KG1 (cell line): ENCODE measurements at places on chromosomes 16 and 17.

DNA sequence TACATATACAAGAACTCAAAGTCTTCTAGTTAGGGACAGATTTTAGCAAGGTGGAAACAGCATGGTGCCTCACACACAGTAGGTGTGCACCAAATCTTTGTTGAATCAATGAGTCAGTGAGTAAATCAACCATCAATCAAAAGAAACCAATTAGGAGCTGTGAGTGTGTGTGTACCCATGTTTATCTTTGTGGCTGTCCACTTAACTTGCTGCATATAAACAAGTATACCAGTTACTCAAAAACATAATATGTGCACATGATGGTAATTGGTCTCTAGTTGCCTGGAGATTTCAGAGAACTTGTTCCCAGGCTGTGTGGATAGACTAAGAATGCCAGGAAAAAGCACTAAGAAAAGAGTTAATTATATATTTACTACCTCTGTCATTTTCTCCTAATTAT lies 272.2 kb upstream of the CCL2 start:
- DNase-seq: no peak

DNA sequence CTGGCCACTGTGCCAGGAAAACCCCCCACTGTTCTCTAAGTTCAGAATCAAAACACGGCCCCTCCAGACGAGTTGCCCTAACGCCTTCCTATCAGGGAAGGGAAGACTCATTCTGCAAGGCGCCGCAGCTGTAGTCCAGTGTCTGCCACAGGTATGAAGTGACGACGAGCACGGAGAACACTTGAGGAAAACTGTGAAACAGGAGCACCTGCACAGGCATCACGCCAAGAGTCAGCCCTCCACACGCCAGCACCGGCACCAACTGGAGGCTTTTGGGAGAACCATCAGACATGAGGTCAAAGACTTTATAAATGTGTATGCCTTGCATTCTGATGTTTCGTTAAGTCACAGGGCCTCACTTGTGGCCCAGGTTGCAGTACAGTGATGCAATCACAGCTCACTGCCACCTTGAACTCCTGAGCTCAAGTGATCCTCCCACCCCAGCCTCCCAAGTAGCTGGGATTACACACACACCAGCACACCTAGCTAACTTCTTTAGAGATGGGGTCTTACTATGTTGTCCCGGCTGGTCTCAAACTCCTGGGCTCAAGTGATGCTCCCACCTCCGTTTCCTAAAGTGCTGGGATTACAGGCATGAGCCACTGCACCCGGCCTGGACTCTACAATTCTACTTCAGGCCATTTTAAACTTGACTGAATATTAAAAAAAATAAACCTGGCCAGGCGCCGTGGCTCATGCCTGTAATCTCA lies 22.9 kb downstream of the KLHDC4 start:
- DNase-seq: no peak

DNA sequence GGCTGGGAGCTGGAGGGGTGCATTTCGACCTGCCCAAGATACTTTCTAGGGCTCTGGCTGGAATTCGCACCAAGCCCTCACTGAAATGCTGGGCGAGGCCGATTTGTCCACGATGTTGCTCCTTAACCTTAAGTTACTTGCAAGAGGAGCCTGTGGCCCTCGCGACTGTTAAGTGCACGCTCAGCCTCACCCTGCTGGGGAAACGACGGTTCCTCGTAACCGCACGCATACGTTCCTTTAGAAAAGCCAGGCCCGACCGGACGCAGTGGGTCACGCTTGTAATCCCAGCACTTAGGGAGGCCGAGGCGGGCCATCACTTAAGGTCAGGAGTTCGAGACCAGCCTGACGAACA lies 607 bp upstream of the NCOR1 start:
- DNase-seq: no peak

GRCh38 chr16:19316846-19317245 lies 31.3 kb downstream of the CLEC19A start:
- DNase-seq: no peak

- DNase-seq: no peak
These were observed 457.6 kb upstream of the ZFHX3 start for GRCh38 chr16:73505577-73505976.

DNA sequence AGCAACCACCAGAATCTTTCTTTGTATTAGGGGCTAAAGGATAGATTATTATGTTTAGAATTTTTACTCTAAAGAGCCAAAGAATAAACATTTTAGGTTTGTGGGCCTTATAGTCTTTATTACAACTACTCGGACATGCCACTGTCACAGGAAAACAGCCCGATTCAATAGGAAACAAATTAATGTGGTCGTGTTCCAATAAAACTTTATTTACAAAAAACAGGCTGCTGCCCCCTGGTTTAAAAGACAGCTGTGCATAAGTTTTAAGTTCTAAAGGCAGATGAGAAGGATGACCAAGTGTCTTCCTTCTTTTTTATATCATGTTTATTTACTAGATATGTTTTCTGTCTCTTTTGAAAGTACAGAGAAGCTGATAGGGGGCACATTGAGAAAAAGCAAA lies 166.5 kb downstream of the HS3ST3A1 start:
- DNase-seq: no peak

DNA sequence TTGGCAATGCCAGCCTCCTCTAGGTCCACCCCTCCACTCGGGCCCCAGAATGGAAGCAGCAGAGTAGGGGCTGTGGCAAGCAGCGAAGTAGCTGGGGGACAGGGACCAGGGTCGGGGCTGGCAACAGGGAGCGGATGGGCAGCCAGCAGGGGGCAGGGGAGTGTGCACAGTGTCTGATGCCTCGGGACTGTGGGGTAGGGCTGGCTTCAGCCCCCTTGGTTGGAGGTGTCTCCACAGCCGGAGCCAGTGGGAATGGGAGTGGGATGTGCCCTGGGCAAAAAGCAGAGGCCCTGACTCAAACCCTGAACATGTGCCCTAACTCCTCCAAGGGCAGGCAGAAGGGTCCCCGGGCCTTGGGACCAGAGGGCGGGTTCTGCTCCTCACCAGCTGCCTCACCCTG lies 18.5 kb upstream of the ARHGAP27 start:
- no peak for DNase-seq

GRCh38 chr16:82011199-82011641 lies at the start of gene SDR42E1:
Gene SDR42E1, minus strand, starts transcription at chr16:82011470. Its CDS starts 10,612 bp downstream, at chr16:82000858.
- DNase-seq: no peak
